SJSA1 (cell line): ENCODE measurements at places on chromosomes 1 and 21. TPM values are rescaled to one million over a fixed set of nuclear protein-coding genes. Genes with fewer than 3 reads are reported as not detected.

DNA sequence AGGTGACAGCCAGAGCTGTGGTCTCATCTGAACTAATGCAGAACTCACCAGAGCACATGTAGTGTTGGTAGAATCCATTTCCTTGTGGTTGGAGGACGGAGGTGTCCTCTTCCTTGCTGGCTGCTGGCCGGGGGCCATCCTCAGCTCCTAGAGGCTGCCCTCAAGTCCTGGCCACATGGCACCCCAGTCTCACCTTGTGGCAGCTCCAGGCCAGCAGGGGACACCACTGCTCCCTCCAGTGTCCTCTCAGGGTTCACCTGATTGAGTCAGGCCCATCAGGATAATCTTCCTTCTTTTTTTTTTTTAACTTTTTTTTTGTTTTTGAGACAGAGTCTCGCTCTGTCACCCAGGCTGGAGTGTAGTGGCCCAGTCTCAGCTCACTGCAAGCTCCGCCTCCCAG is 2.9 kb downstream of the KCNE1 start:
- no peak overlapping the region for H3K27ac ChIP-seq
- H3K36me3 ChIP-seq: 0 out of 2 replicates have a peak, but pooled peaks cover 5% of the 10 kb centered on the region
- H3K4me1 ChIP-seq: no peaks in the 10 kb centered on the region

C1QTNF12 gene
- 0.25 and 1.8 TPM in 2 replicates for total RNA-seq

PLA2G4A gene
- 0.39 TPM in 1 of 2 replicates, not detected in the other for total RNA-seq

TBCE gene
- total RNA-seq: 58.1 and 70.3 TPM in 2 replicates

GRCh38 chr1:11664336-11665065 is 501 bp downstream of the FBXO6 start:
- 0 out of 2 replicates have a peak, but pooled peaks cover 2% of the 10 kb centered on the region for H3K27me3 ChIP-seq
- H3K27ac ChIP-seq: no peak overlapping the region
- no peaks in the 10 kb centered on the region for H3K36me3 ChIP-seq
- H3K4me3 ChIP-seq: peak overlapping the region; percentile 38
- DNase-seq: peak; percentile 26
- peaks cover 5% of the 10 kb centered on the region for H3K4me1 ChIP-seq

DNA sequence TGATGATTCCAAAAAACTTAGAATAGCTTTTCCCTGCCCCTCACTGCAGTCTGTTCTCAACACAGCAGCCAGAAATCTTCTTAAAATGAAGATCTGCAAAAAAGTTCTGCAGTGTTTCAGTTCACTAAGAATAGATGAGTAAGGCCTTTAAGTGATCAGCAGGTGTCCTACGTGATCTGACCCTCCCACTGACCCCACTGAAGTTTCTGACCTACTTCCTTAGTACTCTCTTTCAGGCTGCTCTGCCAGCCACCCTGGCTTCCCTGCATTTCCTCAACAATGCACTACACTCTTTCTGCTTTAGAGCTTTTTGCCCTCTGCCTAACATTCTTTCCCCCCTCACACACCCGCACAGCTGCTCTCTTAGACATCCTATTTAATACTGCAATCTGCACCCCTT is 182.5 kb downstream of the AKT3 start:
- H3K36me3 ChIP-seq: peaks cover 5% of the 10 kb centered on the region
- no peak for DNase-seq
- no peaks in the 10 kb centered on the region for H3K27me3 ChIP-seq
- no peak overlapping the region for H3K27ac ChIP-seq

- no peak overlapping the region for H3K4me3 ChIP-seq
- no peaks in the 10 kb centered on the region for H3K4me1 ChIP-seq
- peaks cover 30% of the 10 kb centered on the region for H3K36me3 ChIP-seq
- H3K27ac ChIP-seq: no peak overlapping the region
- DNase-seq: no peak
- no peaks in the 10 kb centered on the region for H3K27me3 ChIP-seq
Observed at GRCh38 chr1:44294588-44295007, 60.5 kb downstream of the ERI3 start.

LCE1E gene
- not detected in 2 replicates for total RNA-seq

DNA sequence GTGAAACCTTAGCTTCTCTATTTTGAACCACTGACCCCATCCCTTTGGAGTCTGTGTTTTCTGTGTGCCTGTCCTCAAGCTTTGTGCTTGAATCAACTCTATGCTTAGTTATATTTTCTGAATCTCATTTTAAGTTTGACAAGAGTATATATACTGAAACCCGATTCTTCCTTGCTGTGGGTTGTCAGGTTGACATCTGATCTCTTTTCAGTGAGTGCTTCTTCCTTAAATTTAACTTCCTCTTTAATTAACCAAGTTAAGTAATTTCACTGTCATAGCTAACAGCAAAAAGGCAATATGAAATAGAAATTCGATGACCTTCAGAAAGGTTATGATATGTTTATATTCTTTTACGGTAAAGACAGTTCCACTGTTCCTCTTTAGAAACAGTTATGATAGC is 69.4 kb downstream of the C1orf21 start:
- no peaks in the 10 kb centered on the region for H3K36me3 ChIP-seq
- no peak overlapping the region for H3K4me3 ChIP-seq
- H3K27me3 ChIP-seq: no peaks in the 10 kb centered on the region
- DNase-seq: no peak
- no peaks in the 10 kb centered on the region for H3K4me1 ChIP-seq

DNA sequence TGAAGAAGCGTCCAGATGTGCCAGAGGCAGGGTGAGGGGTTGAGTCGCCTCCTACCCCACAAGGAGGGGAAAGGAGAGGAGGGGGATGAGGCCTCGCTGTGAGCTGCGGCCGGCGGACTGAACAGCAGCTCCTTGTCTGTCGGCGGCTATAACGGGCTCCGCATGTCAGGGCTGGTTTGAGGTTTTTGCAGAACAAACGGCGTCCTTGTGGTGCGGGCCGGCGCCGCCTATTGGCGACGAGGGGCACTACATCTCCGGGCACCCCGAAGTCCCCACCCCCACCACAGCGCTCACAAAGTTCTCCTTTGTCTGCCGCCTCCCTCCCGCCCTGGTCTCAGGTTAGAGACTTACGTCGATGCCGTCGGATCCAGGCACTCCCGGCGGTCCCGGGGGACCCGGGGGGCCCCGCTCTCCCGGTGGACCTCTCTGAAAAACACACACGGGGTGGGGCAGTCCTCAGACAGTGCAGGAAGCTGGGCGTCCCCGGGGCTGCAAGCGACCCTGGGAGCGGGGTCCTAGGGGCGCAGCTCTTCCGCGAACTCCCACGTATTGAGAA is 1.8 kb downstream of the COL9A2 start:
- peaks cover 34% of the 10 kb centered on the region for H3K4me1 ChIP-seq
- H3K27ac ChIP-seq: no peak overlapping the region
- H3K36me3 ChIP-seq: no peaks in the 10 kb centered on the region
- no peak overlapping the region for H3K4me3 ChIP-seq

GRCh38 chr21:43286196-43286595 is 117.4 kb downstream of the CRYAA start:
- H3K27ac ChIP-seq: no peak overlapping the region
- no peaks in the 10 kb centered on the region for H3K4me1 ChIP-seq
- H3K36me3 ChIP-seq: no peaks in the 10 kb centered on the region
- no peaks in the 10 kb centered on the region for H3K27me3 ChIP-seq
- DNase-seq: no peak

- H3K4me1 ChIP-seq: no peaks in the 10 kb centered on the region
- DNase-seq: no peak
- H3K4me3 ChIP-seq: no peak overlapping the region
- no peaks in the 10 kb centered on the region for H3K27me3 ChIP-seq
Observed at GRCh38 chr1:189775343-189775742, 702.3 kb downstream of the BRINP3 start.
